Mesothelial cell of epicardium (in vitro differentiated cells): ENCODE measurements at places on chromosomes 11 and 22. TPM values are rescaled to one million over a fixed set of nuclear protein-coding genes. Genes with fewer than 3 reads are reported as not detected.

GRCh38 chr11:103035791-103036434, 56.0 kb downstream of the DCUN1D5 start:
- H3K36me3 ChIP-seq, result peaks cover 3% of the 10 kb centered on the region
- no peak for DNase-seq

- H3K4me1 ChIP-seq, result peaks cover 26% of the 10 kb centered on the region
- DNase-seq, result no peak
- peaks cover 12% of the 10 kb centered on the region for H3K27me3 ChIP-seq
- no peaks in the 10 kb centered on the region for H3K36me3 ChIP-seq
- peak overlapping the region; percentile 64 for H3K4me3 ChIP-seq
Observed at GRCh38 chr11:69643646-69644045, 2.7 kb downstream of the CCND1 start.

Gene OR52N4
- total RNA-seq, result 0.18 TPM in 1 of 3 replicates, not detected in the others

DNA sequence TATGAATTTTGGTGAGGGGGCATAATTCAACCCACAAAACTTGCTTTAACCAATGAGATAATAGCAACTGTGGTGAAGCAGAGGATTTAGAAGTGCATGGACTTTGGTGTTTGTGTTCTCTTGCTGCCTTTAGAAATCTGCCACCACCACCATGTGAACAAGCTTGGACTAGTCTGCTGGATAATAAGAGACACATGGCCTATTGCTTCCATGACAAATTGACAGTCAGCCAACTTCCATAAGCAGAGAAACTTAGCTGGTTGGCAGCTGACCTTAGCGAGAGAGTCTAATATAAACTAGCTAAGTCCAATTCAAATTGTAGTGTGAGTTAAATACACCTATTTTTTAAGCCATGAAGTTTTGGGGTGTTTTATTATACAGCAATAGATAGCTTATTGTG, 482.1 kb upstream of the ANO5 start:
- no peaks in the 10 kb centered on the region for H3K36me3 ChIP-seq
- H3K27me3 ChIP-seq, result no peaks in the 10 kb centered on the region
- H3K4me3 ChIP-seq, result no peak overlapping the region
- no peak overlapping the region for H3K27ac ChIP-seq
- no peaks in the 10 kb centered on the region for H3K4me1 ChIP-seq

DNA sequence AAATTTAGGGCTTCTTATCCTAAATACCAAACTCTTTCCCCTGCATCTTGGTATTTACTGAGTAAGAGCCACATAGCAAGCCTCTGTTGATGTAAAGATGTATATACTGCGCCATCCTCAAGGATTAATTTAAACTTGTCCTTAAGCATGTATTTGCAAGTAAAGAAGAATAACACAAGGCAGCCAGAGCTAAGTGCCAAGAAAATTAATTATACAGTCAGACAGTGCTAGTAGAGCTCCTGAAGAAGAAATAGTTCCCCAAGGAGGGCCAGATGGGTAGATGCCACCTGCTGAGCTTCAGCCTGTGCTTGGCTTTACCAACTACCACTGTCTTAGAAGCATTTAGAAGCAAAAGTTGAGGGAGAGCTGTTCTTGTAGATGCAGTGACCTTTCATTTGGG, 470.0 kb downstream of the BUD13 start:
- peaks cover 56% of the 10 kb centered on the region for H3K27me3 ChIP-seq
- DNase-seq, result no peak
- no peaks in the 10 kb centered on the region for H3K36me3 ChIP-seq
- no peaks in the 10 kb centered on the region for H3K4me1 ChIP-seq
